ENCODE measurements at places on chromosomes 3 and 15. TPM values are rescaled to one million over a fixed set of nuclear protein-coding genes. Genes with fewer than 3 reads are reported as not detected.

The FGF12 gene
- 61.5 TPM for polyA plus RNA-seq

GRCh38 chr3:11909726-11910125, 63.0 kb upstream of the TAMM41 start:
- DNase-seq = no peak

- DNase-seq = no peak
These were observed 81.2 kb downstream of the NEK11 start for GRCh38 chr3:131107637-131108433.

- no peak for DNase-seq
These were observed 21.3 kb downstream of the PLOD2 start for GRCh38 chr3:146139586-146140110.

DNA sequence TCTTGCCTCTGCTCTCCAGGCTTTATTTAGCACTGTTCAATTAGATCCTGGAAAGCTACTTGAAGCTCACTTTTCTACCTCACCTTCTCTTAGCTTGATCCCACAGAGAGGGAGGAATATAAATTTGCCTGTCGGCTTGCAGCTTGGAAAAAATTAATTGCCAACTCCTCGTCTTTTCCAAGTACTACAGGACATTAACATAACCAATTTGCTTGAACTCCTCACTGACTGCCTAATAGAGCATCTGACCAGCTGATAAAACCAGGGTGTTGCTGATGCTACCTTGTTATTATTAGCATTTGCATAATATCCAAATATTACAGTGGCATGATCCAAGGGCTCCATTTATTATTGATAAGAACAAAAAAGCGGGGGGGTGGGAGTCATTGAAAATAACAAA, 561.8 kb downstream of the MCTP2 start:
- DNase-seq = no peak

- DNase-seq = no peak
These were observed 216.5 kb downstream of the BBX start for GRCh38 chr3:107739227-107739626.
